Urothelium cell line (cell line): ENCODE measurements at places on chromosomes 16 and 17.

GRCh38 chr17:49581648-49581998, 6.0 kb downstream of the NXPH3 start:
- no peak for DNase-seq

DNA sequence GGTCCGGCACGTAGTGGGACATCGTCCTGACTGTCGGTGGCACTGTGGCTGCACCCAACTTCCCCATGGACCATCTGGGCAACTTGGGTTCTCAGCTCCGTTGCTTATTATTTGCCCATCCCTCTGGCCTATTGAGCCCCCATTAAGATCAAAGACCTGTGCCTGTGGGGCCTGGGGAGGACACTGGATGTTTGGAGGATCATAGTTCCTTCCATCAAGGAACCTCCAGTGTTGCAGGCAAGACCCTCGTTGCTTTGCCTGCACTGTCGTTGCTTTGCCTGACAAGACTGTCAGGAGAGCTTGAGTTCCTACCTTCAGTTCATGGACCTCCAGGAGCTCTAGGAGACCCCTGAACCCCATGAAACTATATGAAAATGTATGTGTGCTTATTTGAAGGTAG, 127.2 kb downstream of the CCDC144A start:
- DNase-seq: no peak

DNA sequence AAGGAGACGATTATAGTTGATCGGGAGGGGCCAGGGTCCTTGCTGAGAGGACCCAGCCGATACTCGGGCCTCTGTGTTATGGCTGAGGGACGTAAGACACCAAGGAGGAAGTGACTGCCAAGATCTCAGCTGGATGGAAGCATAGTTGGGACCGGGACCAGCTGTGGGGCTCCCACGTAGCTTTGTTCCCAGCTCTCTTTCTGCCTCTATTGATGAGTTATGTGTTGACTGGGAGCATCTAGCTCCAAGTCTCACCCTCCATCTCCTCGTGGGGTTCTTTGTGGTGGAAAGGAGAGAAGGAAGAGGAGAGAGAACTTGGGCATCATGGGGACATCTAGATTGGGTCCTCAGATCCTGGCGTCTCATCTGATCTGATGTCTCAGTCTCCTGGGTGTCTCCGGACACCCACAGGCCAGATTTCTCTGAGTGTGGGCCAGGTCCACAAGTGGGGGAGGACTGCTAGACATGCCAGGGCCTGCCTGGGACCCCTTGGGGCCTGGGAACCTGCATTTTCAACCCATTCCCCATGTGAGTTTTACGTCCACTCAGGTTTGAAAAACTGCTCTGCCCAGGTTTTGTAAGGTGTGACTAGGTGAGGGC, 1.0 kb downstream of the MGRN1 start:
- no peak for DNase-seq

DNA sequence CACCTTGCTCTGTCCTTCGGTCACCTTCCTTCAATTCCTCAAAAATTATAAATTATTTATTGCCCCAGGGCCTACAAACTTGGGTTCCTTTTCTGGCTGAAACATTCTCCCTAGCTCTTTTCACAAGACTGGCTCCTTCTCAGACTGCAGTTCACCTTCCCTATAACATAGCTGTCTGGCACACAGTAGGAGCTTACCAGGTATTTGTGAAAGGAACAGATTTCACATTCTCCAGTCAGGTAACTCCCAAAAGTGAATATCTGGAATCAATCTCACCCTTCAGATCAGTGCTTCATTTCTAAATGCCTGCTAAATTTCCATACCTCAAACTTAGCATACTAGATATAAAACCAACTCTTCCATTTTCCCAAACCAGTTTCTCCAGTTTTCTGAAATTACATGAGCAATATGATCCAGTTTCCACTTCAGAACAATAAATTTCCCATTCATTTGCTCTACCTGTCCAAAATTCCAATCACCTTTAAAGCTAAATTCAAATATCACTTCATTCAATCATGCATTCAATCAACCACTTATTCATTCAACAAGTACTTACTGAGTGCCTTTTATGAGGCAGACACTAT, 6.1 kb downstream of the RFFL start:
- DNase-seq: no peak

DNA sequence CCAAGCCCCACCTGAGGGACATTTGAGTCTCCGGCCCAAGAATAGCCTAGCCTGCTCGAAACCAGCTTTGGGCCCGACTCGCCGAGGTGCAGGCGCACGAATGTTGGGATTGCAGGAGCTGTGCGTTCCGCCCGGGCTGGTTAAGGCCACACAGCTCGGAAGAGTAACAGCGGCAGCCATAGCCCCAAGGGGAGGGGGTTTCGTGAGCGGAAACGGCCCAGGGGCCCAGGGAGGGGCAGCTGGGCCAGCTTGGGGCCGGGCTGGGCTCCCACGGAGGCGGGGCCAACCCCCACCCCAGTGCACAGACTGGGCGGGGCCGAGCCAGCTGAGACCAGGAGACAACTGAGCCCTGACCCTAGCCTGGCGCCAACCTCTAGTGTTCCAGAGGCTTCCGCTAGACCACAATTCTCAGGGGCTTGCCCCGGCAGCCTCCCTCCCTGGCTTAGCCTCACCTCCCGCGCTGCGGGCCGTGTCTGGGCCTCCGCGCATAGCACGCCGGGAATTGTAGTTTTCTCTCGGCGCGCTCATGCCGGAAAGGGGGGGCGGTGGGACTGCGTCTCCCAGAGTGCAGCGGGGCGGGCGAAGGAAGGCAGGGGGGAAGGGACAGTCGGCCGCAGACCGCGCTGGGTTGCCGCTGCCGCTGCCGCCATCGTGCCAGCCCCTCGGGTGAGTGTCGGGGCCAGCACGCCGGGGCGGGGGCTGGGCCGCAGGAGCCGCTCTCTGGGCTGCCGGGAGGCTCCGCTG, at the start of gene NUTF2:
Gene NUTF2, plus strand, starts transcription at position 614 of the 744 bp plus-strand sequence. CDS start 18,198 bp downstream, outside the sequence.
- DNase-seq: peak; percentile 96

GRCh38 chr16:19410435-19411171, 7.1 kb upstream of the TMC5 start:
- no peak for DNase-seq

DNA sequence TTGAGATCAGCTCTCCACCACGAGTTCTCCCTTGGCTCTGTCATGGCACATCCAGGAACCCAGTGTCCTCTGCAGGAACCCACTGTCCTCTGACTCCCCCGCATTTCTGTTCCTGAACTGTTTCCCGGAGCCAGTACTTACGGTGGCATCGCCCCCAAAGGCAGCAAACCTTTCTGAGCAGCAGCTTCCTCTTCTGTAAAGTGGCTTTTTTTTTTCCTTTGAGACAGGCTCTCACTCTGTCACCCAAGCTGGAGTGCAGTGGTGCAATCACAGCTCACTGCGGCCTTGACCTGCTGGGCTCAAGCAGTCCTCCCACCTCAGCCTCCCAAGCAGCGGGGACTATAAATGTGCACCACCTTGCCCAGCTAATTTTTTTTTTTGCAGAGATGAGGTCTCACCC, 32.2 kb downstream of the NAGPA start:
- no peak for DNase-seq

DNA sequence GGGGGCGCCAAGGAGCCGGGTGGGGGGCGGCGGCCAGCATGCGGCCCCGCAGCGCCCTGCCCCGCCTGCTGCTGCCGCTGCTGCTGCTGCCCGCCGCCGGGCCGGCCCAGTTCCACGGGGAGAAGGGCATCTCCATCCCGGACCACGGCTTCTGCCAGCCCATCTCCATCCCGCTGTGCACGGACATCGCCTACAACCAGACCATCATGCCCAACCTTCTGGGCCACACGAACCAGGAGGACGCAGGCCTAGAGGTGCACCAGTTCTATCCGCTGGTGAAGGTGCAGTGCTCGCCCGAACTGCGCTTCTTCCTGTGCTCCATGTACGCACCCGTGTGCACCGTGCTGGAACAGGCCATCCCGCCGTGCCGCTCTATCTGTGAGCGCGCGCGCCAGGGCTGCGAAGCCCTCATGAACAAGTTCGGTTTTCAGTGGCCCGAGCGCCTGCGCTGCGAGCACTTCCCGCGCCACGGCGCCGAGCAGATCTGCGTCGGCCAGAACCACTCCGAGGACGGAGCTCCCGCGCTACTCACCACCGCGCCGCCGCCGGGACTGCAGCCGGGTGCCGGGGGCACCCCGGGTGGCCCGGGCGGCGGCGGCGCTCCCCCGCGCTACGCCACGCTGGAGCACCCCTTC, 484 bp downstream of the FZD2 start:
- no peak for DNase-seq

DNA sequence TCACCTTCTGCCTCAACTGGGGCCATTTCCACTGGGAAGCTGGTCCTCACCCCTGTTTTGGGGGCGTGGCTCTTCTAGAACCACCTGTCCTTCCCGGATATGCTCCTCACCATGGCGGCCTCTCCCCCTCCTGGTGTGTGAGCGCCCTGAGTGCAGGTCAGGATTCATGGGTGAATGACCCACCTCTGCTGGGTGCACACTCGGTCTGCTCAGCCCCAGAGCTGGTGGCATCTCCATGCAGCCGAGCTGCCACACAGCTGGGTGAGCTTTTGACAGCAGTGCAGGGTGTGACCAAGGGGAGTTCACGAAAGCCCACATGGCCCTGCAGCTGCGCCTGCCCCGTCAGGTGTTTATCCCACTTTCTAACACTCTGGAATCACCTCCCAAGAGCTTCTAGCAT, 27.3 kb downstream of the GRIN2C start:
- DNase-seq: no peak

- DNase-seq: peak; percentile 98
Observed at GRCh38 chr16:3364774-3365427, 9.2 kb downstream of the OR2C1 start.

DNA sequence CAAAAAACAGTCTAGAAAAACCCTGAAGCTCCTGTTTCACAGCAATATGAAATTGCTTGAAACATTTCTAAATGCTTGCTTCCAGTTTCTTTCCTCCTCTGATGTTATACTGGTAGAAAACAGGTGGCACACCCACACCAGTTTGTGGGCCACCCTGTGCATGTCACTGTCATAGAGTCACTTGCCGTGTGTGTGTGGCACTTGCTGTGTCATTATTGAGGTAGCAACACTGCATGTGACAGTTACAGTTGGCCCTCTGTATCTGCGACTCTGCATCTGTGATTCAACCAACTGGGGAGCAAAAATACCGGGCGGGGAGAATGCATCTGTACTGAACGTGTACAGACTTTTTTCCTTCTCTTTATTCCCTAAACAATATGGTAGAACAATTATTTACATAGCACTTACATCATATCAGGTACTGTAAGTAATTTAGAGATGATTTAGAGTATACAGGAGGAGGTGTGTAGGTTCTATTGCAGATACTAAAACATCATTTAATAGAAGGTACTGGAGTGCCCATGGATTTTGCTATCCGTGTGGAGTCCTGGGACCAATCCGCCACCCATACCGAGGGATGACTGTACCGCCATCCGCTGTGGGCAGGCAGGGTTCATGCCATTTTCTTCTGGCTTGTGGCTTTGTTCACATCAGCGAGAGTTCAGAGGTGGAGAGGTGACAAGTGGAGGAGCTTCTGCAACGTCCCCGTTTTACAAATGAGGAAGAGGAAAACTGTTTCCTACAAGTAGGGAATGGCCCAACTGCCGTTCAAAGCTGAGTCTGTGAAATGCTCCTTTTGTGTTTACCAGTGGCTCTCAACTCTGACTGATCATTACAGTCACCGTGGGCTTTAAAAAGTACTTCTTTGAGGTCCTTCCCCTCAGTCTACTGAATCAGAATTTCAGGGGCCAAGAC, 373.7 kb downstream of the SNX29 start:
- DNase-seq: no peak

- DNase-seq: no peak
Observed at GRCh38 chr17:57924677-57925076, 30.5 kb downstream of the CUEDC1 start.

DNA sequence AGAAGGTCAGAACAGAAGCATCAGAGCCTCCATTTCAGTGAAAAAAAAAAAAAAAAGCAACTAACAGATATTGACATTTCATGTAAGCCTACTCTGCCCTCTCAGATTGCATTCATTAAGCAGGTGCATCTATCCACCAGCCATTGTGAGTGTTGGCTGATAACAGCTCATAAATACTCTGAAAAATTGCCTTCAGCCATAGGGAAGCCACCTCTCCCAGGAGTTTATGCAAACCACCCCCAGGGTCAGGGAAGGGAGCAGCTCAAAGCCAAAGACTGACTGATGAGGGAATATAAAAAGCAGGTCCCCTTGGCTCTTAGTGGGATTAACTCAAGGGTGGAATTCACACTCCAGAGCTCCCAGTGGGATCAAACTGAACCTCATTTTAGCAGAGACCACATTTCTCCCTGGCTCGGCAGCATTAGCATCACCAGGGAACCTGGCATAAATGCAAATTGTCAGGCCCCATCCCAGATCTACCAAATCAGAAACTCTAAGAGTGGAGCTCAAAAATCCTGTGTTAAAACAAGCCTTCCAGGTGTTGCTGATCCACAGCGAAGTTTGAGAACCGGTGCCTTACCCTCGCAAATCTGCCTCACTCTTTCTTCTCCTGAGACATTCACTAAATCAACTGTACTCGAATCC, 14.2 kb downstream of the APOH start:
- DNase-seq: no peak

DNA sequence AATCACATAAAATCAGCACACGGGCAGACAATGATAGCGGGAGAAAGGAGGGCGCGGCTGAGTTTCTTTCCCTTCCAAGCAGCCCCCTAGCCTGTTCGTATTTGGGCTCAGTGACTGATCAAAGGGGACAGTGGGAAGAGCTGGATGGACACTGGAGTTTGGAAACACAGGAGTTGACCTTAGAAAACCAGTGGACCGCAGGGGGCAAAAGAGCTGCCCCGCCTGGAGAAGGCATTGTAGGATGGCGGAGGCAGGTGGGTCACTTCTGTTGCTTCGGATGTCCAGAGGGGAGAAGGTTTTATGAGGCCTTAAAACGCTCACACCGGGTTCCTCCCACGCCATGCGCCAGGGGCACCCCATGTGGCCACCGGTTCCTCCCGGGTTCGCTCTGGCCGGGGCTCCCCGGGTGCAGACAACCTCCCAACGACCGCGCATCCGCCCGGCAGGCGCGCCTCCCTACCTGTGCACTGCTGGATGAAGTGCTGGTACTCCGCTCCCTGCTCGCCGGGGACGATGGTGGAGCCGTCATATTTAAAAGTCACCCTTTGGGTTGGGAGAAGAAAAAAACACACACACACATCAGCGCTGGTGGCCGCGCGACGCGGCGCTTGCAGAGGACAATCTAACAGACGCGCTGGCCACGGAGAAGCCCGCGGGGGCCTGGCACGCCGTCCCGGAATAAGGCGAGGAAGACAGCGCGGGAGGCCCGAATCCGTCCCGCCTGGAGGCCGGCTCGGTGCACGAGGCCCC, 662 bp downstream of the COTL1 start:
- peak; percentile 45 for DNase-seq

- DNase-seq: no peak
Observed at GRCh38 chr17:50115756-50116155, 14.2 kb downstream of the SAMD14 start.

- DNase-seq: peak; percentile 75
Observed at GRCh38 chr17:6523330-6523729, 33.0 kb downstream of the PITPNM3 start.
